ENCODE measurements at places on chromosomes 5 and 9. TPM values are rescaled to one million over a fixed set of nuclear protein-coding genes. Genes with fewer than 3 reads are reported as not detected.
A peak's percentile ranks its signal among the peaks of the same experiment; 100 is the strongest.

The STKLD1 gene
- total RNA-seq = 0.91 TPM

The FBP2 gene
- not detected for total RNA-seq

DNA sequence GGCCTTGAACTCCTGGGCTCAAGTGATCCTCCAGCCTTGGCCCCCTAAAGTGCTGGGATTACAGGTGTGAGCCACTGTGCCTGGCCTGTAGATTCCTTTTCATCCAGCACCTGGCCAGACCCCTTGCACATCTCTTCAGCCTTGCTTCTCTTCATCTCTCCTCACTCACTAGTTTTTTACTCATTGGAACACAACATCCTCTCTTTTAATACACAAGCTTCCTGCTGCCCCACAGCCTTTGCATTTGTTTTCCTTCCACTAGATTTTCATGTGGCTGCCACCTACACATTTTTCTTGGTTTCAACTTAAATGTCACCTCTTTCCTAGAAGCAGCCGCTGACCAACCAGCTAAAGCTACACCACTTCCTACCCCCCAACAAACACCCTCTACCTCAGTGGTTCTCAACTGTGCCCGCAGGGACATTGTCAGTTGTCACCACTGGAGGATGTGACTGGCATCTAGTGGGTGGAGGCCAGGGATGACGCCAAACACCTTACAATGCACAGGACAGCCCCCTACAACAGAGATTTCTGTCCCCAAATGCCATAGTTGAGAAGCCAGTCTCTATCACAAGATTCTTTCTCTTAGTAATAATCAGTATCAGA, 33.7 kb downstream of the HAVCR1 start:
- H3K4me3 ChIP-seq = peak overlapping the region; percentile 52
- no peaks in the 10 kb centered on the region for H3K27me3 ChIP-seq
- H3K36me3 ChIP-seq = peaks cover 33% of the 10 kb centered on the region
- DNase-seq = peak; percentile 78

DNA sequence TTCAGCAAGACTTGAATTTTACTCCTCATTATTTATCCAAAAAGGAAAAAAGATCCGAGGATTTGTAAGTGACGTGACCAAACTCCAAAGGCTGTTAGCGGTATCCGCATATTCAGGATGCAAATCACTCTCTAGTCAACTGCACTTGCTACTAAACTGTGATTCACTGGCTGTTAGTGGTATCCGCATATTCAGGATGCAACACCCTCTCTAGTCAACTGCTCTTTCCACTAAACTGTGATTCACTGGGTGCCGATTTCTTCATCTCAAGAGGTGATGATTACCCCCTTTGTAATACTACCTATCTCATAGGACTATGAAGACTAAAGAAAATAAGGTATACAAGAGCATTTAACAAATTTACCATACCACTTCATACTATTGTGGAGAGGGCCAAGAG, 5.7 kb downstream of the MAPKAP1 start:
- H3K4me1 ChIP-seq = peaks cover 34% of the 10 kb centered on the region
- no peaks in the 10 kb centered on the region for H3K27me3 ChIP-seq
- DNase-seq = no peak
- peaks cover 15% of the 10 kb centered on the region for H3K36me3 ChIP-seq
- no peak overlapping the region for H3K27ac ChIP-seq

GRCh38 chr9:91035825-91036208, 234.2 kb downstream of the SYK start:
- H3K27ac ChIP-seq = no peak overlapping the region
- H3K4me3 ChIP-seq = no peak overlapping the region
- peaks cover 5% of the 10 kb centered on the region for H3K27me3 ChIP-seq
- DNase-seq = no peak

GRCh38 chr5:62707131-62707530, 128.5 kb downstream of the LRRC70 start:
- H3K36me3 ChIP-seq = no peaks in the 10 kb centered on the region
- H3K4me1 ChIP-seq = no peaks in the 10 kb centered on the region
- no peak overlapping the region for H3K4me3 ChIP-seq
- DNase-seq = no peak

DNA sequence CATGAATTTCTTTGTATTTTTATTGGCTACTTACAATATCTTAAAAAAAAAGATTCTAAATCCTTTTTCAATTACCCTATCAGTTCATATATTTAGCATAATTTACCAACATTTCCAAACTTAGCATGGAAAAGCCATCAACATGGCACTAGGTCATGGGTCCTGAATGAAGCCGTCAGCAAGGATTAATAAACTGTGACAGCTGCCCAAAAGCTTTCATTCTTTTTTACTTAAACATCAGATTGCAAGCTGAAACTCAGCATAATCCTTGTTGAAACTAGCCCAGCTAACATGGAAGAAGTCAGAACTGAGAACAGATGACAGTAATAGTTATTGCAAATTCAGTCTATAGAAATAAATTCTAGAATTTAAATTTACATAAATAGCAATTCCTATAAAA, 209.8 kb downstream of the ADAMTS6 start:
- H3K36me3 ChIP-seq = no peaks in the 10 kb centered on the region
- H3K27ac ChIP-seq = no peak overlapping the region
- DNase-seq = no peak

GRCh38 chr5:56207537-56207936, 25.6 kb downstream of the ANKRD55 start:
- H3K27ac ChIP-seq = no peak overlapping the region
- H3K27me3 ChIP-seq = no peaks in the 10 kb centered on the region
- H3K4me1 ChIP-seq = peaks cover 1% of the 10 kb centered on the region
- no peak for DNase-seq
- peaks cover 5% of the 10 kb centered on the region for H3K36me3 ChIP-seq
- H3K4me3 ChIP-seq = no peak overlapping the region

DNA sequence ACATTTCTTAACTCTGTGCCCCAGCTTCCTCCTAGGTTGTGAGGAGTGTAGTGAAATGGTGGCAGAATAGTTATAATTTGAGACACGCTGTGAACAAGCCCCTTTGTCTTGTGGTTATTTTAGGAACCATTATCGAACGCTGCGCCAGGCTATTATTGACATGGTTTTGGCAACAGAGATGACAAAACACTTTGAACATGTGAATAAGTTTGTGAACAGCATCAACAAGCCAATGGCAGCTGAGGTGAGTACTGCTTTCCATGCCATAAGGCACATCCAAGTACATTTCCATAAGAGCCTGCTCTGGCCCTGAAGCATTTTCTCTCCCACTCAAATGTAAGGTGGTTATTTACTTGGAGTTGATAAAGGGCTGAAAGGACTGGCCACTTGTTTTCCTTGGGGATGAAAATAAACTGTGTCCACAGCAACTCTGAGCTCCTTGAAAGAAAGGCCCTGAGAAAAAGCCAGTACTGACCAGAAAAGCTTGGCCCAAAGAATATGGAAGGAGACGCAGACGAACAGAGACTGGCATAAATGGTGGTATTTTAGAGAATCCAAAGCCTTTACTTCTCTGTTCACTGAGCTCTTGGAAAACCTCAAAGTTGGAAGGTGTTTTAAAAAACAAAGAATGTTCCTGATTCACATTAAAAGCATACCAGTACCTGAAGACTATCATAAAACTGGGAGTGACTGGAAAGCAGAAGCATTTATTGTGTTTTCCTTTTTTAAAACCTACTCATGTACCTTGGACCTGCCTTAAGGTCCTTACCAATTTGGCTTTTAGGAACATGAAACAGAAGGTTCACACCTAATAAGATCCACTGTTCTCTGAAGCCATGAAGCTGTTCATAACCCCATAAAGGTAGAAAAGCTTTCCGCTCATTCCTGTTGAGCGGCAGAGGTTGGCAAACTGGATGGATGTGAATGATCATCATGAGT, 72.2 kb downstream of the WDR41 start:
- no peak overlapping the region for H3K27ac ChIP-seq
- DNase-seq = no peak
- H3K36me3 ChIP-seq = peaks cover 2% of the 10 kb centered on the region
- no peaks in the 10 kb centered on the region for H3K4me1 ChIP-seq
- no peak overlapping the region for H3K4me3 ChIP-seq

GRCh38 chr5:126656401-126657007, 55.8 kb downstream of the PHAX start:
- no peak overlapping the region for H3K27ac ChIP-seq
- DNase-seq = no peak
- H3K4me3 ChIP-seq = no peak overlapping the region
- H3K27me3 ChIP-seq = peaks cover 5% of the 10 kb centered on the region
- no peaks in the 10 kb centered on the region for H3K36me3 ChIP-seq
- peaks cover 2% of the 10 kb centered on the region for H3K4me1 ChIP-seq

DNA sequence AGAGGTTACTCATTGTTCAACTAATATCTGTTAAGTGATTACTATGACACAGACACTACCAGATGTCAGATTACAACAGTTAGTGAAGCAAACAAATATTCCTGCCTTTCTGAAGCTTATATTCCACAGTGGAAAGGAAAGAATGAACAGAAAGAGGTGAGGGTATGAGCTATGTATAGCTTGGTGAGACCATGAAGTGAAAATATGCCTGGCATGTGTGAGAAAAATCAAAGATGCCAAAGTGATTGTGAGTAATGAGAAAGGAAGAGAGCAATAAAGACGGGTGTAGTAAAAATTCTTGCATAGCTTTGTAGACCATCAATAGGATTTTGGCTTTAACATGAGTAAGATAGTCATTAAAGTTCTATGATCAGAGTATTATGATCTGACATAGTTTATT, 734.5 kb upstream of the NUDT12 start:
- no peaks in the 10 kb centered on the region for H3K36me3 ChIP-seq
- DNase-seq = no peak
- H3K27ac ChIP-seq = no peak overlapping the region
- no peaks in the 10 kb centered on the region for H3K27me3 ChIP-seq

DNA sequence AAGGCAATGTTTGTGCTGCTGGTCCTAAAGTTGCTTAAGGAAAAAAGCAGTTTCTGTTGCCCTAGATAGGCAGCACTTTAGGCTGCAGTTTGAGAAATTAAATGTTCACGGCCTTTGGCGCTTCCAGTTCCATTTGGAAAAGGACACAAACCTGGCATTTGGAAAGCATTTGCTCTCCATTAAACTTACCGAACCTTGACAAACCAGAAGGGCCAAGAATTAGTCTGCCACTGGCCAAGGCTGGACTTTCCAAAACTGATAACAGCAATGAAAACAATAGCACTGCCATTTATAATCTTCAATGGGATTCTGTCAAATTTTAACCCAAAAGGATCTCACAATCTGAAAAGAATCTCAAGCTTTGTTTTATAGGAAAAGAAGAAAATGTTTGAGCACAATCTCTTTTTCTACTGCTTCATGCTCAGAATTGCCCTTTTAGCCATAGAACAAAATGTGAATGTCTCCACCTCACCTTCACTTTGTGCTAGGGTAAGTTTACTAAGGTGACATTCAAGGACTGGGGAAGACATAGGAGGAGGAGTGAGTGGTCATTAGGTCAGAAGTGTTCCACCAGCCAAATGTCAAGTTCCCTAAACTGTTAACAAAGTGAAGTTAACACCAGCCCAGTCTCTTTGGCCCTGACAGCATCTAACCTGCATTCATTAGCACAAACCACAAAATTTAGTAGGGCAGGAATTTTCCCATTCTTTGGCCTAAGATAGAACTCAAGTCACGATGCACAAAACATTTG, 583.4 kb upstream of the DMAC1 start:
- no peak overlapping the region for H3K4me3 ChIP-seq
- peaks cover under 1% of the 10 kb centered on the region for H3K4me1 ChIP-seq
- no peak for DNase-seq
